Fibroblast of skin of right quadriceps (primary cell): ENCODE measurements at places on chromosomes 3 and 15.
A peak's percentile ranks its signal among the peaks of the same experiment; 100 is the strongest.

DNA sequence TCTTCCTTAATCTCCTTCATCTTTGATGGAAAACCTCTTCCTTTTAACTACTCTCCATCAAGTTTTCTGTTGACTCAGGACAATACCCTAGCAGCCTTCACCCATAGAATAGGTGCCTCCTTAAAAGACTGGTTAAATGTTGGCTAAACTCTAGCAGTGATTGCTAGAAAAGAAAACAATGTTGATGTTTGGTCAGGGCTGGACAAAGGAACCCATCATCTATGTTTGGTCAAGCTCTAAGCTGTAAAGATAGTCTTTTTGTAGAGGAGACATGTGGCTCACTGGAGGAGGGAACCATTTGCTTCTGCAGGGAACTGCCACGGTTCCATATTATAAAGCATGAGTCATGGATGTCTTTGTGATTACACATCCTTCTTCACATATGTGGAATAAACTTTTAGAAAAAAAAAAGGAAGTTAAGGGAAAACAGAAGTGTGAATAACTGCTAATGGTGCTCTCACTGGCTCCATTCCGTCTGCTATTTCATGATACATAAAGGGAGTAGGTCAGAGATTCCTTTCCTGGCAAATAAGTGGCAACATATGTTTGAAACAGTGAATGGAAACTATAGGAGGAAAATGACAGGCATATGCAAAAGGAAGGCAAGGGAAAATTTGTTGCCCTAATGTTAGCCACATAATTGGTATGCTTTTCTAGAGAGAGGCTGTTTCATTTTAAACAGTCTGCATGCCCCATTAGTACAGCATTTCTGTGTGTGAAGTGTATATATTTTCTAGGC, 78.2 kb downstream of the CMSS1 start:
- DNase-seq = peak; percentile 99

DNA sequence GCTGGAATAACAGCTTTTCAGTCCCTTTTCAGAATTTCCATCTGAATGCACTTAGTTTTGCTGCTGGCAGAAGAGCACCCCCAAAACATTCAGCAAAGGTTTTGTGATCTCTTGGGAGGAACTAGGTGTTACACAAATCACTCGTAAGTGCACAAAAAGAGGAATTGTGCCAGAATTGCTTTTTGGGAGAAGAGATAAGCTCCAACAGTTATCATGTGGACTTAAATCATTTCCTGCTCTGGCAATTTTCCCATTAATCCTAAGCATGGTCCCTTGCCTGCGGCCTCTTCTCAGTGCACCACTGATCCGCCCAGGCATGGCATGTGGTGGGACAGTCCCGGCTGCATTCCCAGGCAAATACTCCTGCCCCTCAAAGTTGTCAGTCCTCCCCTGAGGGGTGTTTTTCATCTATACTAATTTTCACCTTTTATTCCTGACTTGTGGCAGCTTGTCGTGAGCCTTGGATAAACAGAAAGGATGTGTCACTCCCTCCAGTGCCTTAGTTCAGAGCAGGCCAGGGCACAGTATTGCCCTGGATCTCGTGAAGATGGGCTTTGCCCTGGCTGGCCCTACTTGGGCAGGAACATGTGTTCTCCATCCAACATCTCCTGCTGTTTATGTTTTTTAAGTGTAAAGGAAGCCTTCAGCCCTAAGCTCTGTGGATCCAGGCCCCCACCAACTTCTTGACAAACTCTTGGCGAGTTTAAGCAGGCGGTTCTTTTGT, 44.6 kb upstream of the VILL start:
- DNase-seq = peak; percentile 56

DNA sequence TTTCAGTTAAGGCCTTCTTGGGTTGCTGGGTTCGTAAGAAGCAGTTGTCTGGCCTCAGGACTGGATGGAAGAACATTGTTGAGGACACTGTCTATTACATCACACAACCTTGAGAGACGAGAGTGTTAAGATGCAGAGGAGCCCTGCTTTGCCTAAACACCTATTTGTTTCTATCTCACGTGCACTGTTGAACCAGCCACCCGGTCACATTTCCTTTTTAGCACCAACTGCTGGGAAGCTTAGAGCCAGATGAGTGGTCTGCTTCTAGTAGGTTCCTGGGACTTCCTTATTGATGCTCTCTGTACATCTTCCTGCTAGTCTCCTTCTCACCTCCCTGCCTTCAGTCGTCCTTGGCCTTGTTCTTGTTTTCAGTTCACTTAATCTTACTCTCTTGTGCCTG, 22.3 kb downstream of the CAND2 start:
- no peak for DNase-seq

GRCh38 chr3:171849617-171850319, 6.6 kb downstream of the TMEM212 start:
- no peak for DNase-seq

DNA sequence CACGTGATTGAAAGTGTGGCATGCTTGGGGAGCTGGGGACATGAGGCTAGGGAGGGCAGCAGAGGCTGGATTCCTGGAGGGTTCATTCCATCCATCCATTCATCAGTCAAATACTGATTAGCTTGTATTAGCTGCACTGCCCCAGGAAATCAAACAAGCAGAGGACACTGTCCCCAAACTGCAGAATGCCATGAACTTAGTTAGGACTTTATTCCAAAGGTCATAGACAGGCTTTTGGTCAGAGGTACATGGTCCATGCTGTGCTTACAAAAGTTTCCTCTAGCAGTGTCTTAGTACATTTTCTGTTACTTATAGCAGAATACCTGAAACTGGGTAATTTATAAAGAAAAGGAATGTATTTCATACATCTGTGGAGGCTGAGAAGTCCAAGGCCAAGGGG, 47.7 kb downstream of the LMCD1 start:
- DNase-seq = no peak

DNA sequence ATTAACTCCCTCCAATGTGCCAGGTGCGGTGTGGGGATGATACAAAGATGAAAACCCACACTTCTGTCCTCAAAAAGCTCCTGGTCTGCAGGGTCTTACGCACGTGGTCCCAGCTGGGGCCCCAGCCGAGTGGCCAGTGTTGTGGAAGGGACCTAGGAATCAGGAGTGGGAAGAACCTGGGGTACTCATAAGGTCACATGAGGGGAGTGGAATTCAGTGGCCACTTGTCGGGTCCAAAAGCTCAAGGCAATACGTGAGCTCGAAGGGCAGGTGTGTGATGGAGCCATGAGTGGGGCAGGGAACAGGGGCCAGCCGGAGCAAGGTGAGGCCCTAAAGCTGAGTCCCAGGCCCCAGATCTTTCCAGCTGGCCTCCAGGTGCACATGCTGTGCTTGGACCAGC, 260.0 kb upstream of the LYSMD4 start:
- no peak for DNase-seq

DNA sequence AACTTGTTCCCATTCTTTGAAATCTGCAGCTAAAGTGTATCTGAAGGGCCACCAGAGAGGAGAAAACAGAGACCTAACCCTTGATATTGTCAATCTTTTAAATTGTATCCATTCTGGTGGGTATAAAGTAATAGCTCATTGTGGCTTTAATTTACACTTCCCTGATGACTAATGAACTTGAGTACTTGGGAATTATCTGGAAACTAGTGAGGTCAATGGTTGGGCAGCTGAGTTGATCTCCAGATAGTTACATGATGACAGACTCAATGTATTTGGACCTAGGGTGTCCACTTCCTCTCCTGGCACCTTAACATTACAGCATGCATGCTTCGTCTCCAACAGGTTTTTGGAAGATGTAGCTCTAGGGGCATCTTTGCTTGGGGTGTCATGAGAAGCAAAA, 195.2 kb downstream of the PDCD6IP start:
- peak; percentile 56 for DNase-seq

- DNase-seq = no peak
Observed at GRCh38 chr3:29637068-29637467, 356.2 kb downstream of the RBMS3 start.

DNA sequence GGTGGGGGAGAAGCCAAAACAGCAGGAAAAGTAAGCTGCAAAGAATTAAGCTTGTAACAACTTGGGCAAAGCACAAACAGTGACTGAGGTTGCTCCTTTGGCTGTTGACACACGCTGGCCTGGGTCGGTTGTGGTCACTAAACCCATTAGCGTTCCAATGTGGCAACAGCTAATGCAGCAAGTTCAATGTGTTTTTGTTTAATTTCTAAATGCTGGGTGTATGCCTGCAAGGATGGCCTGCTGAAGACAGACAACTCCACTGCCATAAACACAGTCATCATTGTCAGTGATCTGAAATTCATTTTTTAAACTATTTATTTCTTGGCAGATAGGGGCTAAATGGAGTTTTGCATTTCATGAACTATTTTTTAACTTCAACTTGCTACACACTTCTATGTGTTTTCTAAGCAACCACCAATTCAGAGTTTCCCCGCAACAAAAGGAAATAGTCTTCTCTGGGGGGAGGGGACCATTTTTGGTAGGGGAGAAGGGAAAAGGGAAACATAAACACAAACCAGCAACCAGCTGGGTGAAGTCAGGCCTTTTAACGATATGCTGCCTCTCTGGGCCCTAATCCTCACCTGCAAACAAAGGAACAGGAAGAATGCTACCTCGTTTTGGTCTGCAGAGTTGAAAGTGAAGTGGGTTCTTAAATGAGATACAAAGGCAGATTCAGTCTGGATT, 34.8 kb upstream of the WNT5A start:
- peak; percentile 86 for DNase-seq

DNA sequence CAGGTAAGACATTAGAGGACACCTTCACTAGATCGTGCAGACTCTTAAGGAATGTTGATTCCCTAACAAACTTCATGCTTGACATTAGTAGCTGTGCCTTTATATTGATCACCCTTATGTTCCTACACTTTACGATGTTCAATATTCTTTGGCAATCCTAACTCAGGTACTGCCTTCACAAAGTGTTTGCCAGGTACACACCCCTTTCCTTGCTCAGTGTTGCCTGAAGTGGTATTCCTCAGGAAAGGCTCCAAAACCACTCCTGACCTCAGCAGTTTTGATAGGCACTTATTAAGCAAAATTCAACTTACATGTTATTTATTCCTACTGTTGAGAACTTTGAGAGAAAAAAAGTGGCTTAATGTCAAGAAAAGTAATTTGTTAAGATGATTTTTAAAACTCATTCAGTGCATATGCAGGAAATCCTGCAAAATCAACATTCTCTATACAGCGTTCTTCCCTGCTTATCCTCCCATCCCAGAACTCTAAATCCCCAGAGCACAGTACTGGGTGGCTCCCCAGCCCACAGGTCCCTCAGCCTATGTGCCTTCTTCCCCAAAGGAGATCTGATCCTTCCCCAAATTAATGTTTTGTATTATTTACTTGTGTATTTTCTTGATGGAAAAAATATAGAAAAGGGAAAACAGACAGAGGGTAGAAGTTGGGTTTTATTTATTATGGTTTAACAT, 260.7 kb downstream of the MECOM start:
- DNase-seq = no peak

GRCh38 chr3:58837856-58838255, 171.3 kb upstream of the FAM3D start:
- DNase-seq = peak; percentile 60

- peak; percentile 18 for DNase-seq
Observed at GRCh38 chr3:84965141-84965540, 6.4 kb downstream of the CADM2 start.

GRCh38 chr3:14891135-14892132, 55.9 kb upstream of the NR2C2 start:
- DNase-seq = no peak

GRCh38 chr3:122676759-122677158, 3.9 kb upstream of the PARP14 start:
- DNase-seq = peak; percentile 36

- no peak for DNase-seq
Observed at GRCh38 chr3:13770170-13771169, 109.4 kb downstream of the WNT7A start.

DNA sequence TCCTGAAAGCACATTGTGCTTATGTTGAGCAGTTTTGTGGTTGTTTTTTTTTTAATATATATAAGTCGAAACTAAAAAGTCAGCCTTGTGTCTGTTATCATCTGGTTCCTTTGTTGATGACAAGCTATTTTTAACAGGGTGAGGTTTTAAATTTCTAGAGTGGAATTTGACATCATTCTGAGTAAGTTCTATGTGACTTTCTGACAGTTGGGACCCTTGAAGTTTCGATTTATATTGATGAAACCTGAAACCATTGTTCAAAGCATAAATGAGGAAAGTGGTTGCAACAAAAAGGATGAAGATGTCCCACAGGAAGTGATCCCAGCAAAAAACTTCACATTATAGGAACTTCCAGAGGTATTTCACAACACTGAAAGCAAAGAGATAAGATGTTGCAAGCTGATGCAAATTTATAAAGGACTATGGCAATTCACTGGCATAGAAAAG, 94.0 kb downstream of the CYP19A1 start:
- peak; percentile 55 for DNase-seq

DNA sequence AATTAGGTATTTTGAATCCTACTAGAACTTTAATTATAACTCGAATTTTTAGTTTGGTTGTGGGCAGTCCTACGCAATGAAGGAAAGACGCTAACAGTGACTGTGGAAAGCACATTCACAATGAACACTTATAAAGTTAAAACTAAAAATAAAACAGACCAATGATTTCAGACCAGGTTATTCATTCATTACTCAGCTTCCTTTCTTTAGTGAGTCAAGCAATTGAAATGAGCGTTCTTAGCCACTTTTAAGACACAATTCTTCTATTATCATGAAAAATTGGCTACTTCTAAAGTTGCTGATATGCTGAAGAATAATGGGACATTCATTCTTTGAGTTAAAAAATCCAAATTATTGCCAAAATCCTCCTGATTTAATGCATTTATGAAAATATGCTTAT, 66.0 kb upstream of the CMSS1 start:
- DNase-seq = peak; percentile 84

GRCh38 chr3:112633191-112633590, 7.8 kb downstream of the CCDC80 start:
- DNase-seq = no peak

- DNase-seq = peak; percentile 70
Observed at GRCh38 chr3:128095222-128095703, 28.3 kb downstream of the RUVBL1 start.

DNA sequence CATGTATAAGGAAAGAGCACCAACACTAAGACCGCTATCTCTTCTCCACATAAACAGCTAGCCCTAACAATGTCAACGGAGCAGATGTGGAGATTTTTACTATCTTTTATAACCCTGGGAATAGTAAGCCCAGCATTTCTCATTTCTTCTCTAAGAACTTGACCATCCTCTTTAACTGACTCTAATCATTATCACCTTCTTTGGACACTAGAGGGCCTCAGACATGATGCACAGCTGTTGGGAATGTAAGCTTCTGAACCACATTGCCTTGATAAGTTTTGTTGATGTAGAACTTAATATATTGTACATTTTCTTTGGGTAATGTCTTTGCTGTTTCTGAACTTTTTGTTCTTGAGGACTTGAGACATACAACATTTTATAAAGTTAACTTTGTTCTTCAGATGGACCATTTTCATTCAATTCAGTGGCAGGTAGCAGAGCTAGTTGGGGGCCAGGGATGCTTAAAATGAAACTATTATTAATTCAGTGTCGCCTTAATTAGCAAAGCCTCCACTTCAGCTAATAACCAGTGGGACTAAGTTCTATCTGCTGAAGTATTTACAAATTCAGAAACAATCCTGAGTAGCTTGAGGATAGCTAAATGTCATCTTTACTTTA, 9.6 kb upstream of the TAGLN3 start:
- peak; percentile 66 for DNase-seq

GRCh38 chr3:65851827-65852226, 186.9 kb downstream of the MAGI1 start:
- peak; percentile 93 for DNase-seq

- no peak for DNase-seq
Observed at GRCh38 chr15:40908095-40908494, 13.8 kb downstream of the VPS18 start.
